Left forelimb (tissue), 1 donor: ENCODE measurements at places on chromosomes 6 and 20.

DNA sequence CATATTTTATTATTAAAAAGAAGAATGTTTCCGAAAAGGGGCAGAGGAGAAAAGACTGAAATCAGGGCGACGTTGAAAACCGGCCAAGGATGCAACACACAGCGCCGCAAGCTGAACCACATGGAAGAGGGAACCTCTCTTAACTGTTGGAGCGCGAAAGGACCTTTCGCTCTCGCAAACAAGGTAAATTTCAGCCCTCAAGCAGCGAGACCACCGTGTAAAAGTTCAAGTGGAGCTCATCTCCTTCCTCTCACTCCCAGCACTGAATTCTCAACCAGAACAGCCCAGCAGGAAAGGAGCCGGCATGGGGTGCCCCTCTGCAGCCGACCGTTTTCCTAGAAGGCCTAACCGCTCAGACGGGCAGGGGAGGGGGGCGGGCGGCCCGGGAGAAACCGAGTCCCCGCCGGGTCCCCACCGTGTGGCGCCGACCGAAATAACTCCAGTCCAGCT is 621 bp downstream of the GPR63 start:
- no peak for DNase-seq

- DNase-seq: no peak
These were observed 72.7 kb downstream of the TRAM2 start for GRCh38 chr6:52503851-52504781.

GRCh38 chr6:96468681-96469224 is 52.9 kb upstream of the UFL1 start:
- no peak for DNase-seq

DNA sequence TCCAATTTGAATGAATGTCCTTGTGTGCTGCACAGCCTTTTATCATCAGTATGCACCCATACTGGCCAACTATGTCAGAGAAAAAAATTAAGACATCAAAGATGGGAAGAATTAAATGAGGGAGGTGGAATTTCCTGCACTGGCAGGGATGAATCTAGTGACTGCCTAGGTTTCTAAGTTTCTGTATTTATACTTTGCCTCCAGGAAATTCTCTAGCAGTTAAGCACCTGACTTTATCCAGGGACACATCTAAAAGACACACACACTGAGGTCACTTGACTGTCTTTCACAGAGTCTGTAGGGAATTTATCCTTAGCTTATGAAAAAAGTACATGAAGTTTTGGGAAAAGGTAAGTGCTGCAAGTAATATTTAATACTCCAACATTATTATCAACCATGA is 636.5 kb upstream of the PTCHD4 start:
- no peak for DNase-seq

GRCh38 chr6:108699290-108700041 is 138.7 kb downstream of the FOXO3 start:
- DNase-seq: no peak

DNA sequence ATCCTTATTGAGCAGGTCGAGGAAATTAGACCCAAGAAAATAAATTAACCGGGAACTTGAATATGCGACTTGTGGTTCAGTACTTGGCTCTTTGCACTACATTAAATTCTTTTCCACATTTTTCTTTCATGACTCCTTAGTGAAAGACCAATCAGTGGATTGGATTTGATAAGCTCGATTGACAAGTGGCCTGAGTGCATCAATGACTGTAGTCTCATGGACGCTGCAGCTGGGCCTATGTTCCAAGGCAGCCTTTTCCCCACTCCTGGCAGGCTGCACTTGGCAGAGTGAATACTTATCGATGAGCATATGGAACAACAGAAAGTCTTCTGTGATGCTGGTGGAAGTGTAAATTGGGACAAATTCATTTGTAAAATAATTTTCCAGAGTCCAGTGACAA is 210.8 kb upstream of the EXOC2 start:
- DNase-seq: no peak

DNA sequence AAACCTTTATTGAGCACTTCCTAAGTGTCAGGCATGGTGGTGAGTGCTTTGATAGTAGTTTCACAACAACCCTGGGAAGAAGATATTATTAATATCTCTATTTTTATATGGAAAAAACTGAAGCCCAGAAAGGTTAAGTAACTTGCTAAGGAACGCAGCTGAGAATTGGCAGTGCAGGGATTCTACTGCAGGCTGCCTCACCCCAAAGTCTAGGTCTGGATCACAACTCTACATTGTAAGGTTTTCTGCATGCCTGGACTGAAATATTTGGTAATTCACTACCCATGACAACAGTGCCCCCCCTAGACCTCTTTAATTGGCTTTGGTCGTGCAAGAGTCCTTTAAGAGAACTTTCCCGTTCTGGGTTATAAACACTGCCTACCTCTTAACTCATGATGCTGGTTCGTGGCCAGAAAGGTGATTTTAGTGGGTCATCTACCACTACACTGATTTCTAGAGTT is 67.1 kb upstream of the KCNQ5 start:
- no peak for DNase-seq

GRCh38 chr6:15464211-15464725 is 198.6 kb downstream of the DTNBP1 start:
- DNase-seq: no peak

DNA sequence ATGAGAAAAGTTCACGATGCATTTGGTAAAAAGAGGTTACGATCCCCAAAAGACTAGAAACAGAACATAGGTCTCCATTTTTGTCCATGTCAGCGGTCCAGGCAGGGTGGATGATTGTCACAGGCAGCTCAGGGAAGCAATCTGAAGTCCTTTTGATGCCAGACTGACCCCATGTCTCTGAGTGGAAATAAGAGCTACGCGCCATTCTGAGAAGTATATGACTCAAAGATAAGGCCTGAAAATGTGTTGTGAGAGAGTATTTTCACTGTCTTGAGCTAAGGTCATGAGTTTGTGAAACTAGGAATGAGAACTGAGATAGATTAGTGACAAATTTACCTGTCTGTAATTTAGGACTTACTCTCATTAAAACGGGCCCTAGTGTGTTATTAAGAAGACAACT is 69.5 kb downstream of the LYRM4 start:
- DNase-seq: no peak

DNA sequence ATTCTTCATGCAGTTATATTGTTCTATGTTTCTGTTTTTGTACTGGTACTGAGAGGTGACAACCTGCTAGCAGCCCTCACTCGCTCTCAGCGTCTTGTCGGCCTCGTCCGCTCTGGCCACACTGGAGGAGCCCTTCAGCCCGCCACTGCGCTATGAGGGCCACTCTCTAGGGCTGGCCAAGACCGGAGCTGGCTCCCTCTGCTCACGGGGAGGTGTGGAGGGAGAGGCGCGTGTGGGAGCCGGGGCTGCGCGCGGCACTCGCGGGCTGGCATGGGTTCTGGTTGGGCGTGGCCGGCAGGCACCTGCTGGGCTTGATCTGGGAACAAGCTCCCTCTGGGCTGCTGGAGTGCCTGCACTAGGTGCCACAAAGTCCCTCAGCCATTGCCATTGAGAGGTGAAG is 1323.8 kb upstream of the EYS start:
- DNase-seq: no peak

DNA sequence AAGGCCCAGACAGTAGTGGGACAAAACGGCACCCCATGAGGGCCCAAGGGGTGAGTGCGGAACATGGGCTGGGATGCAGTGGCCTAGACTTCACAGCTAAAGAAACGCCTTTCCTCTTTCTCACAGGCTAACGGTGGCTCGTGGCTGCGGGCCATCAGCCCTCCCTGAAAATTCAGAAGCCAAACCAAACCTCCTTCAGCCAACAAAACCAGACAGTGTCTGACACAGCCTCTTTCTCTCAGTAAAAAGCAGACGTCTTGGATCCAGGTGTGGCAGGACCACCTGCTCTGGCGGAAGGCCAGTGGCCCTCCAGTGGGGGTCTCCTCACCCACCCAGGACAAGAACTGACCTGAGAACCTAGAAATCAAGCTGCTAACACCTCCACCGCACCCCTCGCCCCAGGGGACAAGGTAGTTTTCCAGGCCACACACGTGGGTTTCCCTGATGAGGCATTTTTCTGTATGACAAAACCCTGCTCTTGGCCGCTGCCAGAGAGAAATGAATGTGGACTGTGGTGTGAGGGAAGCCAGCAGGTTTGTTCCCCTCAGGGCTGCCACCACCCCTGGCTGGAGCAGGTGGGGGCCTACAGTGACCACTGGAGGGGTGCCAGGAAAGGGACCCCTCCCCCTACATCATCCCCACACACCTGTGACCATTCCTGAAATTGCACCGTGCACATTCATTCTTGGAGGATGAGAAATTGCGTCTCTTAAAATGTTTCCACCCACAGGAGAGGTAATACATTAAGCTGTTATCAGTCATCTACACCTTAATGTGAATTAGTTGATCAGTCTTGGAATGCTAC is 76.8 kb upstream of the PIM1 start:
- DNase-seq: no peak

DNA sequence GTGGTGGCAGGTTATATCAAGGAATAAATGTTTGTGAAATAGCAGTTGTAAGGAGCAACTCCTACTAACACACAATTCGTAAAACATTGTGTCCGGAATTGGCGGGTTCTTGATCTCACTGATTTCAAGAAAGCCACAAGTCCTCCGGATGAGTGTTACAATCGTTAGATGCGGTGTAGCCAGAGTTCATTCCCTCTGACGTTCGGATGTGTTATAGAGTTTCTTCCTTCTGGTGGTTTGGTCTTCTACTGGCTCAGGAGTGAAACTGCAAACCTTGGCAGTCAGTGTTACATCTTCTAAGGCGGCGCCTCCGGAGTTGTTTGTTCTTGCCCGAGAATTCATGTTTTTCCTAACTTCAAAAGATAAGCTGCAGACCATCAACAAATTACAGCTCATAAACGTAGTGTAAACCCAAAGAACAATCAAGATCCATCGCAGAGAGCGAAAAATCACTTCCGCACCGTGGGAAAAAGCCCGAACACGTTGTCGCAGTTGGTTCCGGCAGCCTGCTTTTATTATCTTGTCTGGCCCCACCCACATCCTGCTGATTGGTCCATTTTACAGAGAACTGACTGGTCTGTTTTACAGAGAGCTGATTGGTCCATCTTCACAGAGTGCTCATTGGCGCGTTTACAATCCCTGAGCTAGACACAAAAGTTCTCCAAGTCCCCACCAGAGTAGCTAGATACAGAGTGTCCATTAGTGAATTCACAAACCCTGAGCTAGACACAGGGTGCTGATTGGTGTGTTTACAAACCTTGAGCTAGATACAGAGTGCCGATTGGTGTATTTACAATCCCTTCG is 58.2 kb downstream of the TRIM27 start:
- DNase-seq: no peak

DNA sequence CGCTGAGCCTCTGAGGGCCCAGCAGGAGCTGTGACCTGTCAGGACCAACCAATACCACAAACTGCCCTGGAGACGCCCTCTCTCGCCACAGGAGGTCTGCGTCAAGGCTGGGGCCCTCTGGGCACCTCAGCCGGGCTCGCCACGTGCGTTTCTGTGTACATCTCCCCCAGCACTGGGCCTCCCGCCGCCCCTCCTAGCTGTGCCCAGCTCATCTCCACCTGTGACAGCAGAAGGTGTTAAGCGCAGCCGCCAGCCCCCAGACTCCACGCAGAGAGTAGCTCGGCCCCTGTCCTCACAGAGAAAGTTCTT is 91.4 kb downstream of the TAF4 start:
- DNase-seq: no peak

- DNase-seq: no peak
These were observed 828 bp downstream of the ASCC3 start for GRCh38 chr6:100880149-100880852.
